ENCODE measurements at places on chromosomes 6 and 20. TPM values are rescaled to one million over a fixed set of nuclear protein-coding genes. Genes with fewer than 3 reads are reported as not detected.

DNA sequence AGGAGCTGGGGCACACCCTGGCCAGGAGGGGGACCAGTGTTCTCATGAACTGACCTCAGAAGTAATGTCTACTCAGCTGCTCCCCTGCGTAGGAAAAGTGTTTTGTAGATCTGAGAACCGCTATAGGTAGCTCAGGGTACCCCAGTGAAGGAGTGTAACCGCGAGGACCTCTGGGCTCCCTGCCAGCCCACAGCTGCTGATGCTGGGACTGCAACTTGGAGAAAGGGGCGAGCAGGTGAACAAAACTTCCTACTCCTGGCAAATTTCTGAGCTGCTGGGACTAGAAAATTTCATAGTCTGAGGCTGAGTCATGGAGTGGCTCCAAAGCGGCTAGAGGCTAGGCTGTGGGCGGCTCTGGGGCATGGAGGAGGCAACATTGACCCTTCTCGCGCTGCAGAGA, 51.9 kb downstream of the PYGB start:
- no peak for DNase-seq
- H3K27me3 ChIP-seq: no peaks in the 10 kb centered on the region
- H3K4me3 ChIP-seq: no peak overlapping the region
- peaks cover 6% of the 10 kb centered on the region for H3K4me1 ChIP-seq
- H3K36me3 ChIP-seq: peaks cover 9% of the 10 kb centered on the region
- no peak overlapping the region for H3K27ac ChIP-seq

DNA sequence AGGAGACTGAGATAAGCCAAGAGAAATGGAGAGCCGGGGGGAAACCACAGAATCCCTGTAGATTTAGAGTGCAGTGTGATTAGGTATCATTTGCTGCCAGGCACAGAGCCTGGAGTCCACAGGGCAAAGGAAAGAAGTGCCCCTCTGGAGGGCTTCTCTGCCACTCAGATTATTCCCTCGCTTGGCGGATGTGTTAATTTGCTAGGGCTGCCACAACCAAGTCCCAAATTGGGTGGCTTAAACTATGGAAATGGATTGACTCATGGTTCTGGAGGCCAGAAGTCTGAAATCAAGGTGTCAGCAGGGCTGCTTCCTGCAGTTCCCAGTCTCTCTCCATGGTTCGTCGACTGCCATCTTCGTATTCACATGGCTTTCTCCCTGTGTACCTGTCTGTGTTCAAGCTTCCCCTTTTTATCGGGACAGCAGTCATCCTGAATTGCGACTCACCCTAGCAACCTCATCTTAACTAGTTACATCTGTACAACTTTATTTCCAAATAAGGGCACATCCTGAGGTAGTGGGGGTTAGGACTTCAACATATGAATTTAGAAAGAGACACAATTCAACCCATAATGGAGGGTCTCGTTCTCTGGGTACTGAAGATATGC, 122.2 kb downstream of the ANKRD60 start:
- H3K36me3 ChIP-seq: no peaks in the 10 kb centered on the region
- DNase-seq: no peak
- H3K27ac ChIP-seq: no peak overlapping the region
- no peak overlapping the region for H3K4me3 ChIP-seq
- no peaks in the 10 kb centered on the region for H3K4me1 ChIP-seq

LSM14B gene
- 46.3 TPM for total RNA-seq

DNA sequence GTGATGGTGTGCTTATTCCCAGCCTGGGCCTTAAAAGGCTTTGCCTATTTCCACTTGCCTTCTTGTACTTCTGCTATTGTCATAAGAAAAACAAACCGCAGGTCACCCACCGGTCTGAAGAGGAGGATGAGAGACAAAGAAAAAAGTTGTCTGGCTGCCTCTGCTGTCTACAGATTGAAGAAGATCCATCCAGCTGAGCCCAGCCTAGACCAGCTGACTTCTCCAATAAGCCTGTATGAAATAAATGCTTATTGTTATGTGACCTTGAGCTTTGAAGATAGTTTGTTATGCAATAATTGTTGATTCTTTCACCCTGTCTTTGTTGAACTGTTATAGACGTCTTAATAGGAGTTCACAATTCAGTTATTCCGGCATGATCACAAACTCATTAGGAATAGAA, 223.8 kb upstream of the PRSS16 start:
- 0 out of 2 replicates have a peak, but pooled peaks cover 5% of the 10 kb centered on the region for H3K4me1 ChIP-seq
- no peaks in the 10 kb centered on the region for H3K27me3 ChIP-seq
- no peak for DNase-seq
- no peak overlapping the region for H3K4me3 ChIP-seq
- H3K36me3 ChIP-seq: no peaks in the 10 kb centered on the region
- no peak overlapping the region for H3K27ac ChIP-seq

- DNase-seq: no peak
- no peaks in the 10 kb centered on the region for H3K36me3 ChIP-seq
- no peak overlapping the region for H3K4me3 ChIP-seq
- no peak overlapping the region for H3K27ac ChIP-seq
Observed at GRCh38 chr6:50925981-50926380, 107.3 kb downstream of the TFAP2B start.

DNA sequence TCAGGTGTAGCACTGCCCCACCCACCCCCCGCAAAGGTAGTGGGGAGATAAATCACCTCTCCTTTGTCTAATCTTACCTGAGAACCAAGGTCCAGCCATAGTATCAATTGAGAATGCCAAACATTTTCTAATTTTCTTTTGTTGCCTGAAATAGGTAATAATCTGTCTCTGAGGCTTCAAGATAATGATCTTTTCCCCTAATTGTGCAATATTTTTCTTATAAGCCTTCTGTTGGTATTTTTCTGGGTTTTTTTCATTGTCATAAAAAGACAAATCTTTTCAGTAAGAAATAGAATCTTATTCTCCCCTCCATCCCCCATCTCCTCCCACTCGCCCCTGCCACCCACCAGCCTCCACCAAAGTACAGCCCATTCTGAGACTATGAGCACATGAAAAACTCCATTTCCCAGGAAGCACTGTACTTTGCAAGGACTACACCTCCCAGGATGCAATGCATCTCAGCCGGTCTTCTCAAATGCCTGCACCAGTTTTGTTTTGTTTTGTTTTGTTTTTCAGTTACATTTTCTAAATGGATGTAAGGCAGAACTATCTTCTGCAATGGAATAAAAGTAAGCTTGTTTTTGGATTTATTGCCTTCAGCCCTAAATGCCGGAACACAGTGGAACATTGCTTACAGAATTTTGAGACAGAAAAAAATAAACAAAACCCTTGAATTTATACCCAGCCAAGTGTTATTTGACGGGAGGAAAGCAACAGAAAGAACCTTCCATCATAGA, 268.0 kb downstream of the TFAP2A start:
- H3K4me1 ChIP-seq: peaks cover 6% of the 10 kb centered on the region

POLR1C gene
- 18.1 TPM for total RNA-seq

GRCh38 chr6:39696986-39697788, 28.0 kb downstream of the KIF6 start:
- H3K36me3 ChIP-seq: no peaks in the 10 kb centered on the region
- no peaks in the 10 kb centered on the region for H3K27me3 ChIP-seq
- no peak overlapping the region for H3K4me3 ChIP-seq
- no peak for DNase-seq

DNA sequence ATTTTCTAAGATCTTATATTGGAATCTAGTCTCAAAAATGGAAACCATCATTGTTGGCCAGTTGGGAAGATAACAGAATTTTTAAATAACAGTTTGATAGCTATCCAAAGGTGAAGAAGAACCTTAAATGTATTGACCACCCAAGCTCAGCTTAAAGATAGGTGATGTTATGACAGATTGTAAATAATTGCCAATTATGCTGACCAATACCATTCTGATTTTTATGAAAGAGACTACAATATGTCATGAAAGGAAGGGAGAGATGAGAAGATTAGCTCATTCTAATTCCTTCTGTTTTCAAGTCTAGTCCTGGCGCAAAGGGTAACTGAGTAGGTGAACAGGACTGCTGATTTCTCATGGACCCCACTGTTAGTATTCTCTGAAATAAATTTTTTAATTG, 5.7 kb upstream of the TAB2 start:
- no peak overlapping the region for H3K27ac ChIP-seq
- peaks cover 18% of the 10 kb centered on the region for H3K4me1 ChIP-seq
- DNase-seq: no peak
- H3K27me3 ChIP-seq: no peaks in the 10 kb centered on the region
- H3K36me3 ChIP-seq: no peaks in the 10 kb centered on the region

DNA sequence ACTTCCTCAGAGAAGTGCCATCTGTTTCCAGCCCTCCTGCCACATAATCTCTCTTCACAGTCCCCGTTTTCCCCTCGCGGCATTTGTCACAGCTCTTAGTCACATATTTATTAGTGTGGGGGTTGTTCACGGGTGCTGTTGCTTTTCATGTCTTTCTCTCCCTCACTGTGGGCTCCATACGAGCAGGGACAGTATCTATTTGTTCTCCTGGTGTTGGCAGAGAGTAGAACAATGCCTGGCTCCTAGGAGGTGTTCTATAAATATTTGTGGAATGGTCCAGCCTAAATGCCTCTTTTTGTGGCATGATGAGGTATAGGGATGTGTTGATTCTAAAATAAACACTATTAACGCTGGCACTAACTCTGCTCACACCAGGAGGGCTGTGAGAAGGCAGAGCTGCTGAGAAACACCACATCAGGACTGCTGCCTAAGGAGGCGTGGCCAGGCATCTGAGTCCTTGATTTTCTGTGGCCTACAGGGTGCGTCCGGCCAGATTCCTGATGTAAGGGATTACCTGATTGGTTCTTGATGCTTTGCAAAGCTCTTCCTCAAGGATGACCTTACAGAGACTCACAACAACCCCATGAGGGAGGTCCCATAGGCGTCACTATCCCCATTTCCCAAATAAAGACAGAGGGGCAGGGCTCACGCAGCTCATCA, 219.8 kb upstream of the ARID1B start:
- H3K36me3 ChIP-seq: no peaks in the 10 kb centered on the region
- H3K27ac ChIP-seq: no peak overlapping the region
- H3K4me3 ChIP-seq: no peak overlapping the region

GRCh38 chr6:40715570-40716403, 128.6 kb upstream of the LRFN2 start:
- DNase-seq: no peak
- H3K4me3 ChIP-seq: no peak overlapping the region
- H3K27ac ChIP-seq: no peak overlapping the region
- no peaks in the 10 kb centered on the region for H3K36me3 ChIP-seq

GRCh38 chr20:8225658-8226057, 93.6 kb downstream of the PLCB1 start:
- no peak overlapping the region for H3K27ac ChIP-seq
- no peaks in the 10 kb centered on the region for H3K4me1 ChIP-seq
- no peaks in the 10 kb centered on the region for H3K36me3 ChIP-seq
- H3K4me3 ChIP-seq: no peak overlapping the region

Data from GM23338 (cell line).